ENCODE measurements at places on chromosomes 7 and 10.

- DNase-seq, result no peak
Observed at GRCh38 chr10:1629326-1630198, 107.8 kb downstream of the ADARB2 start.

DNA sequence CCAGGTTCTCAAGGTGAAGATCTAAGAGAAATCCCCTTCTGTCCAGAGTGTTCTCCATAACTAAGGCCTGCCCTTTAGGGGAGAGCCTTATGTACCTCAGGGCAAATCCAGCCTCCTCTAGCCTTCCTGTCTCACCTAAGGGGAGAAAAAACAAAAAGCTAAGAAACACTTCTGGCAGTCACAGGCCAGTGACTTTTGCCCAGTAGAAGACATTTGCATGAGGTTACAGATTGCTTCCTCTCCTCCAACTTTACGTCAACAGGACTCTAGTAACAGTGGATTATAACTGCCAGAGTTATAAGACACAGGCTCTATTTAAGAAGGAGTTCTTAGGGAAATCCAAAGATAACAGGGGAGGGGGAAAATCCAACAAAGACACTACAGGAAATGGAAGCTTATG, 15.9 kb upstream of the FAM241B start:
- no peak for DNase-seq

GRCh38 chr10:44341886-44342285, 43.0 kb downstream of the CXCL12 start:
- no peak for DNase-seq

GRCh38 chr7:156956727-156957126, 7.2 kb downstream of the NOM1 start:
- no peak for DNase-seq

GRCh38 chr7:129799350-129799955, 153.3 kb downstream of the UBE2H start:
- no peak for DNase-seq

GRCh38 chr10:83252596-83252995, 886.7 kb upstream of the GHITM start:
- no peak for DNase-seq

GRCh38 chr10:3874990-3875841, 90.2 kb upstream of the KLF6 start:
- DNase-seq, result no peak

GRCh38 chr10:93993782-93994437, at the start of gene PLCE1:
TSS of gene PLCE1 (plus strand) at chr10:93993931. CDS start at chr10:94031047, 37,116 bp downstream.
- peak; percentile 43 for DNase-seq

DNA sequence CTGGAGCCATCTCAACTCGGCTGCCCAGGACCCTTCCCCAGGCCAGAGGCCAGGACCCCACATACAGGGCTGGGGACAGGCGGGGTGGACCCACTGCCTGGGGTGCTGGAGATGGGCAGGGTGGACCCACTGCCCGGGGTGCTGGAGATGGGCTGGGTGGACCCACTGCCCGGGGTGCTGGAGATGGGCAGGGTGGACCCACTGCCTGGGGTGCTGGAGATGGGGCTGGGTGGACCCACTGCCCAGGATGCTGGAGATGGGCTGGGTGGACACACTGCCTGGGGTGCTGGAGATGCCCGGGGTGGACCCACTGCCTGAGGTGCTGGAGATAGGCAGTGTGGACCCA, 32.4 kb upstream of the FOXL3 start:
- DNase-seq, result no peak

GRCh38 chr10:34299105-34299611, 515.9 kb downstream of the PARD3 start:
- DNase-seq, result peak; percentile 35

- DNase-seq, result no peak
Observed at GRCh38 chr7:17320657-17321056, 22.2 kb downstream of the AHR start.

- DNase-seq, result no peak
Observed at GRCh38 chr10:96700374-96701099, 19.8 kb downstream of the PIK3AP1 start.

DNA sequence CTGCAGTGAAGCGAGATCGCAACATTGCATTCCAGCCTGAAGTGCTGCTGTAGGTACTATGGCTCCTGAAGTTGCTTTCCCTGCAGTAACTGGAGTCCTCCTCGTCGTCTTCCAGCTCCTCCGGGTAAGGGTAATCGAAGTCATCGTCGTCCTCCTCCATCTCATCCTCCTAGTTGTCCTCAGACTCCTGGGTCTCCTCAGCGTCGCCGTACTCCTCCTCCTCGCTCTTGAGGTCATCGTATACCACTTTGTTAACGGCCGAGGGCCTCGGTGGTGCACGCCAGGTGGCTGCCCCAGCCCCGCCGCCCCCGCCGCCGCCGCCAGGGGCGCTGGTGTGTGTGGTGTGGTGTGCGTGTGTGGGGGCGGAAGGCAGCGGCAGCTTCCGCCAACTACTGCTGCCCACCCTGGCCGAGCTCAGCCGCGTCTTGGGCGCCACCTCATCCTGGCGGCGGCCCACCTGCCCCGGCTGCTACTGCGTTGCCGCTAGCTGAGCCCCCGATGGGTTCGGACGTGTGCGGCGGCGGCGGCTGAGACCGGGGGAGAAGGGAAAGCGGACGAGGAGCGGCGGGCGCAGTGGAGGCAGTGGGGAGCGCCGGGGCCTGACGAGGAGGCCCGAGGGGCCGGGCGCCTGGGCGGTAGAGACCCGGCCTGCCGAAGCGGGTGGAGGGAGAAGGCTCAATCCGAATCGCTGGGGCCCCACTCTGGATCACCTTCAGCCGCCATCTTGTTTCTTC, 11.8 kb upstream of the ACBD5 start:
- peak; percentile 65 for DNase-seq

DNA sequence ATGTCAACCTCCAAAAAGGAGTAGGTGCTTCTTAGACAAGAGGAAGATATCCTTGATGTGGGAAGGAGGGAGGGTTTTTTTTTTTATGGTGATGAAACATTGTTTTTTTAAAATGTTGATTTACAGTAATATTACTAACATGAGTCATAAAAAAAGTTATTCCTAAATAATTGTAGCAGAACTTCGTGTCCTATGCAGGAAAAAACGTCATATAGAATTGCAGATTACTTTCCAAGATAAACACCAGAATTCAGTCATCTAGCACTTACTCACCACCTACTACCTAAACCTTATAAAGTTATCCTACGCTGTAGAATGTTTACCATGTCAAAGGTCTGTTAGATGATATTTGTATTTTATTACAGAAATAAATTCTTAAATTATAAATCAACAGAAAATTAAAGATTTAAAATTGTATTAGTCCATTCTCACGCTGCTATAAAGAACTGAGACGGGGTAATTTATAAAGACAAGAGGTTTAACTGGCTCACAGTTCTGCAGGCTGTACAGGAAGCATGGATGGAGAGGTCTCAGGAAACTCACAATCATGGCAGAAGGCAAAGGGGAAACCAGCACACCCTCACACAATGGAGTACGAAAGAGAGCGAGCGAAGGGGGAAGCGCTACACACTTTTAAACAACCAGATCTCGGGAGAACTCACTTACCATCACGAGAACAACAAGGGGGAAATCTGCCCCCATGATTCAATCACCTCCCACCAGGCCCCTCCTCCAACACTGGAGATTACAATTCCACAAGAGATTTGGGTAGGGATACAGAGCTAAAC, 105.2 kb upstream of the NEBL start:
- no peak for DNase-seq

- no peak for DNase-seq
Observed at GRCh38 chr10:69965919-69966662, 86.6 kb upstream of the MACROH2A2 start.

GRCh38 chr7:92685136-92686042, 95.2 kb upstream of the FAM133B start:
- no peak for DNase-seq
